ENCODE measurements at places on chromosomes 13 and 19.

DNA sequence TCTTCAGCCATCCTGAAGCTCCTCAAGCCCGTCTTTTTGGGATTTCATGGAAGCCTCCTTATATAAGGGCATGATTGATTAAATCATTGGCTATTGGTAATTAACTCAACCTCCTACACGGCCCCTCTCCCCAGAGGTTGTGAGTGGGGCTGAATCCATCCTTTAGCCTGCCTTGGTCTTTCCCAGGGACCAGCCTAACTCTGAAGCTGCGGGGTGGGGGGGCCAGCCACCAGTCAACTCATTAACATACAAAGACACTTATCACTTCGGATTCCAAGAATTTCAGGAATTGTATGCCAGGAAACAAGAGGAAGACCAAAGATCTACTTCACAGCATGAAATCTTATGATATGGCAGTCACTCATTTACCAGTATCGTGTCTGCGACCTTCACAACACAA lies 9.9 kb downstream of the COL4A1 start:
- no peak for DNase-seq

GRCh38 chr13:95023405-95023804 lies 277.8 kb downstream of the ABCC4 start:
- DNase-seq = no peak

- DNase-seq = no peak
Measured at GRCh38 chr19:44553478-44554171, 24.1 kb upstream of the CEACAM20 start.

DNA sequence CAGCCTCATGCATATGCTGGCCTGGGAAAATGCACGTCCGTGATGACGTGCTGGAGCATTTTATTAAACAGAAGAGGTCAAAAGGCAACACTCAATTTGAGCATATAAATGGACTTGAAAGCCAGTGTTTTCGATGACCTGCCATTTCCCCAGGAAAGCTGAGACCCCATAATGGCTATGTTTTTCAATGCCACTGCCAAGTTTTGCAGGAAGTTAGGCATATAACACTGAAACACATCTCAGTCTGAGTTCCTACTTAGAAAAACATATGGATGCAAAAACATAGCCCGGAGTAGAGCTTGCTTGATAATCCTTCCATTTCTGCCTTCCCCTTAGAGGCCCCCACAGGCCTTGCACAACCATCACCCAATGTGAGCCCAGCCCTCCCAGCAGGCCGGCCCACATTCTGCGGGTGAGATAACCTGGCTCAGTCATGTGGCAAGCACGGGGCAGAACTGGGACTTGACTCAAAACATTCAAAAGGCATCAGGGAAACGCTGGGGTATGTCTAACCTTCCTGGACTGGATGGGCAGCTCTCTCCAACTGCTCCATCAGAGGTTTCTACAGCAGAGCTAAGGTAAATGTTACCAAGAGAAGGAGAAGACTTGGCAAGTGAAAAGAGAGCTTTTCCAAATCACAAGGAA lies 24.9 kb downstream of the EPS15L1 start:
- DNase-seq = peak; percentile 77

Data from suppressor macrophage treated with lipopolysaccharide for 1 hour (primary cell).